ENCODE measurements at places on chromosomes 2 and 18.
A peak's percentile ranks its signal among the peaks of the same experiment; 100 is the strongest.

- no peak for DNase-seq
These were observed 149.3 kb downstream of the HAUS1 start for GRCh38 chr18:46253498-46253897.

- DNase-seq: peak; percentile 36
These were observed 43.1 kb downstream of the MAP3K19 start for GRCh38 chr2:135004005-135004746.

DNA sequence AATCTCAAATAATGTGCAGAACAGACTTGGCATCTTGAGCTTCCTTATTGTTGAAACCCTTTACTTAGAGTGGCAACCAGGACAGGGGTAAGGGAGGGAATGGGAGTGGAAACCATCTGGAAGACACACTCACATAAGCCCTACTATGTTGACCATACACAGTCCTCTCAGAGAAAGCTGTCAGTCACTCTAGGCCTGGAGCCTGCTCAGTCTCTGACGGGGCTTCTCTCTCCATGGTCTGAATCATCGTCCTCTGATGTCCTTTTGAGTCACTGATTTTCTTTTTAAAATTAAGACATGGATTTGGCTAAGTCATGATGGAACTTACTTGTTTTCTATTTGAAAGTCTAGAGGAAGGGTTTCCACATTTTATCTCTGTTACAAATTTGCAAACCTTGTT is 74.0 kb downstream of the MYO1B start:
- no peak for DNase-seq

GRCh38 chr2:47641366-47641765 is 141.6 kb upstream of the MSH6 start:
- no peak for DNase-seq

GRCh38 chr2:226835420-226835795 is 446 bp upstream of the RHBDD1 start:
- DNase-seq: peak; percentile 67
